ENCODE measurements at places on chromosomes 11 and 22.

- DNase-seq: peak; percentile 32
Observed at GRCh38 chr22:45817745-45818423, 146.2 kb downstream of the ATXN10 start.

- no peak for DNase-seq
Observed at GRCh38 chr11:116415095-116415494, 357.7 kb downstream of the BUD13 start.

DNA sequence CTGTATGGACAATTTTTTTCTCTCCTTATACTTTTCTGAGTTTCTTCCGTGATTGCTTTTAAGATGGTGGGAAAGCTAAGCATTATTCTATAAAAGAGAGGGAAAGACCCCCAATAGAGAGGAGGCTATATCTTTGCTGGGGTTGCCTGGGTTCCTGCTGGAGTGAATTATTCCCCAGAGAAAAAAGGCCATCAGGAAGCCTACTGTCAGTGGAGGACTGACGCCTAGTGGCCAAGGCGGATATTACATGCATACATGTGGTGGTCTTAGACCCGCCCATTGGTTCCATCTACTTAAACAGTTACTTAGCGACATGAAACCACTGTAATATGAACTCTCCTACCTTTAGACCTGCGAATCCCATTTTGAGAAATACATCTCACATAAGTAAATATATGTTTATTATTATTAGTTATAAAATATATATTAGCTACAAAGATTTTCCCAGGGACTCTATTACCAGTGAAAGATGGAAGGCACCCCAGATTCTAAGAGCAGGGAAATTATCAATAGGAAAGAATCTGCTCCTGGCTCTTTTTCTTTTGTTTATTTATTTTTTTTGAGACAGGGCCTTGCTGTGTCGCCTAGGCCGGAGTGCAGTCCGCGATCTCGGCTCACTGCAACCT is 15.7 kb upstream of the PGA3 start:
- DNase-seq: no peak

GRCh38 chr11:123145661-123146060 is 49.4 kb downstream of the CLMP start:
- no peak for DNase-seq

GRCh38 chr11:111444040-111444439 is 65.0 kb upstream of the POU2AF1 start:
- DNase-seq: no peak
